ENCODE measurements at places on chromosomes 7 and 10.

DNA sequence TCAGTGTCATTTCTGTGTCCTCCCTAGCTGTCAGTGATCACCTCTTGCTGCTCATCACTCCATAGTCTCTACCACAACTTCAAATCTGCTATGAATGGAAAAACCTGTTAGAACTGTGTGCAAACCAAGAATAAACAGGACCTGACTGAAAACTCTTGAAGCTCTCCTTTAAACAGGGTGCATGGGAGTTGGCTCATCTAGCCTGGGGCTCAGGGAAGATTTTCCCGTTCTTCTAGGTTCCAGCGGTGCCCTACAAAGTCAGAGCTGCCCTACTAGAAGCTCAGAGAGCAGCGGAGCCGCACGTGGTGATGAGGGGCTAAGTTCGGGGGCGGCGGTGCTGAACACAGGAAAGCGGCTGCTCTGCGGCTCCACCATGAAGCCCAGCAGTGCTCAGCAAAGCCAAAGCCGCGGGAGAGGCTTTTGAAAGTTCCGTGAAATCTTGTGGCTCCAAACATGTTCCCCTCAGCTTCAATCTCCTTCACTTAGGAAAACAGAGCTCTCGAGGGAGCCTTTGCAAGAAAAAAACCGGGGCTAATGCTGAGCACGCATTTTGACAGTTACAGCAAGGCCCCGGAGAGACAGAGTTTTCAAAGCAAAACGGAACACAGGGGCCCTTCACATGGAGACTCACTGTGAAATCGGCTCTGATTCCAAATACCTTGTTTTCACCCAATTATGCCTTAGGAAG lies 30.5 kb downstream of the RGS10 start:
- DNase-seq = no peak

DNA sequence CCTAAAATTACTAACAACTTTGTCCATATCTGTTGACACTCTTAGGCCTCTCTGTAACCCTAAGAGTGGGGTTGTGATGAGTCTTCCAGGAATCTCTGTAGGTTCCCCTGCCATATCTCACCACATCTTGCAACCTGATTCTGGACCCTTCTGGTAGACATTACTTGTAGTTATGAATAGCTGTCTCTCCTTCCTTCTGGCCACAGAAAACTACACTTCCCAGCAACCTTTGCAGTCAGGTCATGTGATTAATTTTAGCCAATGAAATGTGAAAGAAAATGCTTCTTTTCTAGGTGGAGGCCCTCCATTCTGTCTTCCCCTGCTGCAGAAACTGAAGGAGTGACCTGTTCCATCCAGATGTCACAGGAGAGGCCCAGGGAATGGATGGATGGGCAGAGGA lies 147.6 kb upstream of the AOAH start:
- no peak for DNase-seq

- DNase-seq = peak; percentile 88
Measured at GRCh38 chr7:129091484-129092002, 36.6 kb upstream of the TNPO3 start.

- DNase-seq = no peak
Measured at GRCh38 chr10:89959433-89960110, 258.2 kb downstream of the KIF20B start.

DNA sequence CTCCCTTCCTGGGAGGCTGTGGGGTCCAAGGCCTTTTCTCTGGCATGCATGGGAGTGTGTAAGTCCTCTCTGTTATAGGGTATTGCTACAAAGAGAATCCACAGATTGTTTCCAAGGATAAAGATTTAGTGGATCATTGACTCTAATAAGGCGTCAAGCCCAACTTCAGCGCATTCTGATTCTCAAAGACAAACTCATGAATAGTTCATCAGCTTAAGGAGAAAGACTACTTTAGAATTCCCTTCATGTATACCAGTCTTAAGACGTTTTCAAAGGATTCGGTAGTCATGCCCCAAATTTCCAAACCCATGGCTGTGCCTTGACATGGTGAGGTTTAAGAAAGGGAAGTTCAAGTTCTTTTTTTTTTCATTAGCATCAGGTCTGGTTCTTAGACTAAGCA lies 46.6 kb upstream of the ABLIM1 start:
- no peak for DNase-seq

- no peak for DNase-seq
Measured at GRCh38 chr7:135326636-135327280, 93.1 kb downstream of the STRA8 start.

DNA sequence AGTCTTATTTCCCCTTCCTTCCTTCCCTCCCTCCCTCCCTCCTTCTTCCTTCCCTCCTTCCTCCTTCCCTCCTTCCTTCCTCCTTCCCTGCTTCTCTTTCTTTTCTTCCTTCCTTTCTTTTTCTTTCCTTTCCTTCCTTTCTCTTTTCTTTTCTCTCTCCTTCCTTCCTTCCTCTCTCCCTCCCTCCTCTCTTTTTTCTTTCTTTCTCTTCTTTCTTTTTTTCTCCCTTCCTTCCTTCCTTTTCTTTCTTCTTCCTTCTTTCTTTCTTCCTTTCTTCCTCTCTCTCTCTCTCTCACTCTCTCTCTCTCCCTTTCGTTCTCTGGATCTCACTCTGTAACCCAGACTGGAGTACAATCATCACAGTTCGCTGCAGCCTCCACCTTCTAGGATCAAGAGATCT lies 6.2 kb downstream of the TMEM130 start:
- DNase-seq = no peak

GRCh38 chr7:108109221-108109908 lies 20.8 kb downstream of the LAMB4 start:
- DNase-seq = no peak

- no peak for DNase-seq
Measured at GRCh38 chr7:126699707-126700106, 553.0 kb downstream of the GRM8 start.

- DNase-seq = no peak
Measured at GRCh38 chr7:140039066-140039465, 23.7 kb downstream of the PARP12 start.

DNA sequence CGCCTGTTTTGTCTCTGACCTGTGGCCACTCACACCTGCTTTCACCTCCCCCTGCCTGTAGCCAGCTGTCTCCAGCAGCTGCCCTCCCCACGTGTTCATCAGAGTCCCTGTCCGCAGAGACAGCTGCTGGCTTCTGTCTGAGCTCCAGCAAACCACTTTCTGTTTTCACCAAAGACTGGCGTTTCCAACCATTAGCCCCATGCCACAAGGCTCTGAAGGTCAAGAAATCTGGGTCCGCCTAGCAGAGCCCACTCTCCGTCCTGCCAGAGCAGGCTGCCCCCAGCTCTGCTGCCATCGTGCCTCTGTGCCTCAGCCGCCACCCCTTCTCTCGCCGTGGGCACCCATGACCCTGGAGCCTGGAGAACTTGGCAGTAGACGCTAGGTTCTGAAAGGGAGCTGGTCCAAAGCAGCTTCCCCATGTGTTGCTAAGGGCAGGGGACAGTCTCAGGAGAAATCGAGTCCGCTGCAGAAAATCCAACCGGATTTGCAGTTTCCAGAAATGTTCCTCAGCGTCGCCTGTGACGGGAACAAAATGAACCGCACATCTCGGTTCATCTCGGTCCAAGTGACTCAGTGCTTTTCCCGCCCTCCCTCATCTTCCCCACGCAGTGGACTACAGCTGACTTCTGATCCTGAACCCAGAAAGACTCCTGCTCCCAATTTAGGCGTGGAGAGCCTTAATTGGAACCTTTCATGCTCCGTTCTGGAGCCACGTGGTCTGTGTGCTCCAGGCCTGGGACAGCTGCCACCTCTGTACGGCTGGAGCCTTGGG lies 28.0 kb downstream of the TMEM120A start:
- DNase-seq = no peak

DNA sequence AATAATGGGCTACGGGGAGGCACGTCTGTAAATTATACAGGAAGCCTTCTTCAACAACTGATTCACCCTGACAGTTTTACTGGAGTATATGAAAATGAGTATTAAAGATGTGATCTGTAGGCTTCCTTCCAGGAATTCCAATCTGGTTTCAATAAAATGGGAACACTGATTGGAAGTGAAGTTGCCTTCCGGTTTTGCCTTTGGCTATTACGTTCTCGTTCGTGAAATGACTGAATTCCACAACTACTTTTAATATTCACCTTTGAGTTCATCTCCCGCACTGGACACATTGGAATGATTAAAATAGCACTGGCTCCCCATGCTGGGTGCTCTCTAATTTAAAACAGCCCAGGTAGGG lies 350.1 kb upstream of the MKI67 start:
- no peak for DNase-seq

- no peak for DNase-seq
Measured at GRCh38 chr7:55174856-55175255, 156.0 kb downstream of the EGFR start.

- DNase-seq = no peak
Measured at GRCh38 chr7:155276800-155277375, 20.8 kb upstream of the INSIG1 start.

DNA sequence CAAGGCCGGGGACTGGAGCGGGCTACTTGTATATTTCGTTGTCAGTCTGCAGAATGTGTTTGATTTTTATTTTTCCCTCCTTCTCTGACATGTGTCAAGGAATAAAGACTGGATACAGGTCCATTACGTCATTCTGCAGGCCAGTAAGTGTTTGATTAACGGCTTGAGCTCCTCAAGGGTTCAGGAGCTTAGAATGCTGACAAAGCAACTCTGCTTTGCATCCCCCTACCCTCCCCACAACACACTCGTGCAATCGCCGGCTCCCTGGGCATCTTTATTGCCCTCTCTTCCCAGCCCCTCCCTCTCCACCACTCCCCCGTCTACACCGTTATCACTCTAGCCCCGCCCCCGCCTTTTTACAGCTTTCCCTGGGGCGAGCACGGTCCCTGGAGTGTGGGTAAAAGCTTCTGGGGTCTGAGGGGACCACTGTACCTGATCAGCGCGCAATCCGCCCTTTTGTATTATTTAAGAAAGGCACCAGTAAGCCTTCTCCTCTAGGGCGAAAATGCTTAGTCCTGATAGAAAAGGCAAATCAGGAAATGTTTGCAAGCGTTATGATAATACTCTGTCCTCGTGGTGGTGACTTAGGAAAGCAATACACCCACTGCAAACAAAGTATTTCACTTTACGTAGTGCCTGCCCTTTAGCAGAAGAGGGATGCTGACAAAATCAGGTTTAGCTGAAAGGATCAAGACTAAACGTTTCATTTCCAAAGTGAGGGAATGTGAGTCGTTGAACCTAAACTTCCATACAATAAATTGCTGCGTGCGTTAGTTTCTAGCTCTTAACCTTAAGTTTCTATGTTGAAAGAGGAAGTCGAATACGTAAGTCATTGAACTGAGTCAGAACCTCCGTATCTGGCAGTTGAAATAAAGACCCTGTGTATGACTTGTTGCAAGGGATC lies 1.4 kb upstream of the CREB5 start:
- peak; percentile 71 for DNase-seq

DNA sequence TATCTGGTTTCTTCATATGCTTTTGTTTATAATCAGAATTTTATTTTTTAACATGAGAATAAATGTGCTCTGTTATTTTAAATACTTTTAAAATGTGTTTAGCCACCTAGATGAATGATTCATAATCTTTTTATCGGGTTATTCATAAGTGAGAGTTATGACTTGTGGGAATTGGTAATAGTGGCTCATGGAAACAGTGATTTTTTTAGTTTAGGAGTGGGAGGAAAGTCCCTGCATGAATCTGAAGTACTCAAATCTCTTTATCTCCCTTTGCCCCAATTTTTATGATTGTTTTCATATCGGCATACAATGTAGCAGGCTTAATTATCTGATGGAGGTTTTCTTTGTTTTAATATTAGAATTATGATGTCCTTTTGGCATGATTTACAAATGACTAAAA lies 42.9 kb downstream of the TAX1BP1 start:
- no peak for DNase-seq

DNA sequence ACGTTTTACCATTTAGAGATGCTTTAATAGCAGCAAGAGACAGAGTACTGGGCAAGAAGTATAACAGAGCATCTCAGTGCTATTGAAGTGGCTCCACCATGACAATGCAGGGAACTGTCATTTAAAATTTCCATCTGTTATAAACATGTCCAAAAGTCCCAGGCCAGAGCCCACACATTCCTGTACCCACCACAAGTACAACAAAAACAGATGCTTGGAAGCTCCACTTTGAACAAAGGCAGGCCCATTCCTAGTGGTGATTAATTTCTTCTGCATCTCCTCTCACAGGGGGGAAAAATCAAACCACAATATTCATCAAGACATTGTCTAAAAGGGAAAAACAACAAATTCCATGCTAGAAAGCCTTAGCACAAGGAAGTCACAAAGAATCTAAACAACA lies 627.9 kb downstream of the PARD3 start:
- no peak for DNase-seq

- no peak for DNase-seq
Measured at GRCh38 chr7:145928937-145929336, 187.7 kb upstream of the CNTNAP2 start.

GRCh38 chr7:155521743-155522398 lies 24.5 kb downstream of the CNPY1 start:
- no peak for DNase-seq

- DNase-seq = no peak
Measured at GRCh38 chr10:111338805-111339204, 262.0 kb downstream of the ADRA2A start.

- DNase-seq = no peak
Measured at GRCh38 chr10:29250066-29250465, 38.8 kb upstream of the LYZL1 start.

DNA sequence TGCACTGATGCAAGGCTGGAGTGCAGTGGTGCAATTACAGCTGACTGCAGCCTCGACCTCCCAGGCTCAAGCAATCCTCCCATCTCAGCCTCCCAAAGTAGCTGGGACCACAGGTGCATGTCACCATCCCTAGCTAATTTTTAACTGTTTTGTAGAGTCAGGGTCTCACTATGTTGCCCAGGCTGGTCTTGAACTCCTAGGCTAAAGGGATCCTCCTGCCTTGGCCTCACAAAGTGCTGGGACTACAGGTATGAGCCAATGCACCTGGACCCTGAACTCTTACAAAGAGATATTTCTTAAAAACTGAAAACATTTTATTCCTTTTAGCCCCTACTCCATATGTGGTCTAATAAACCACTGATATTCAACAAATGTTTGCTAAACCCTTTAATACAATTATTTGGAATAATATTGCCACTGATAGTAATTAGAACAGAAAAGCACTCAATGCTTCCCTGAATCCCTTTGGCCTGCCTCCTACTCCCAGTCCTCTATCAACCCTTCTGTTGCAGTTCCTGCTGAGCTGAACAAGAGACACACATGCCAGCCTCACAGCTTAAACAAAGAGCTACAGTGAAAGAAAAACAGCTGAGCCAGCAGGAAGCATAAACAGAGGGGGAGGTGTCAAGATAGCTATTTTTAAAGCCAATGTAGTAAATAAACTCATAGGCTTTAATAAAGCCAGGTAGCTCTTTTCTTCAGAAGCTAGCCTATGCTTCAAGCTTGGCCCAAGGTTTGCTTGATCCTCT lies 7.0 kb upstream of the GNAI1 start:
- DNase-seq = no peak

- DNase-seq = no peak
Measured at GRCh38 chr10:46534828-46535524, 21.5 kb downstream of the GPRIN2 start.

- no peak for DNase-seq
Measured at GRCh38 chr7:75629044-75629443, 109.7 kb downstream of the HIP1 start.

DNA sequence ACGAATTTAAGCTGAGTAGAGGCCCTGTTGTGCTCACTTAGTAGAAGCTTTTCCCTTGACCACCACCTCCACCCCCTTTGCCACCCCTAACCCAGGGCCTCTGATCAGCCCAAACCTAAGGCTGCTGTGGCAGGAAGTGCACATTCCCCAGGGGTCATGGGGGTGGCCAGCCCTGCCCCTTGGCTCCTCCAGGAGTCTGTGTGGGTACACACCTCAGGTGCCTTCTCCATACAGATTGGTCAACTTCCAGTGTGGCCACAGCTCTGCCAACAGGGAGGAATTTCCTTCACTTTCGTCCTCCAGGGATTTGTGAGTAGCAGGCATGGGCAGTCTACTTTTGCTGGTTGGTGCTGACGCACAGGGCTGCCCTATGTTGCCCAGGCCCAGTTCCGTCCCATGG lies 249.9 kb upstream of the ZNF32 start:
- no peak for DNase-seq
